GM20000 (cell line): ENCODE measurements at places on chromosomes 1 and 21.

DNA sequence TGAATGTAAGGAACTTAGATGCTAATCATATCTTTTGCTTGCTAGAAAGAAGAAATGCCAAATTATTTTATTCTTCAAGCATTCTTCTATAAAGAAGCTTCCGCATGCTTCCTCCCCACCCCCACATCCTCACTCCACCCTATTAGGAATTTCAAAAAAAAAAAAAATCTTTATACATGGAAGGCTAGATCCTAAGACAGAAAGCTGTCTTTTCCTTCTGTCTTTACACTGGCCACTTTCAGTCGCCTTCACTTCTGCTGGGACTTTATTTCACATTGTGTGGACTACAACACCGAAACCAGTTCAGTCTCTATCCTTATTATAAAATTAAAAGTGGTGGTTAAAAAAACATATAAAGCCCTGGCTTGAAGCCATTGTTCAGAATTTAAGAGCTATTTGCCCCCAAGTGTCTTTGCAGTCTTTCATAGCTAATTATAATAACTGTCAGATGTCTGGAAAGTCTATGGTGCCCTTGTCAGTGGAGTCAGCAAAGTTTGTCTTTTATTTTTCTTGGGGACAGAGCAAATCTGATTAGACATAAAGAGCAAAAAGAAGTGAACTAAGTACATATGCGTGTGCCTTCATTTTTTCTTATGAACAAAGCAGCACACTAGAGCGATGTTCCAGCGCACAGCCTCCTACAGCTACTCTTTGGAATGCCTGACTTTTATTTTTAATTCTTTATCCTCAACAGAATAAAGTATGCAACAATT is 297.7 kb downstream of the PTPRC start:
- DNase-seq = no peak

DNA sequence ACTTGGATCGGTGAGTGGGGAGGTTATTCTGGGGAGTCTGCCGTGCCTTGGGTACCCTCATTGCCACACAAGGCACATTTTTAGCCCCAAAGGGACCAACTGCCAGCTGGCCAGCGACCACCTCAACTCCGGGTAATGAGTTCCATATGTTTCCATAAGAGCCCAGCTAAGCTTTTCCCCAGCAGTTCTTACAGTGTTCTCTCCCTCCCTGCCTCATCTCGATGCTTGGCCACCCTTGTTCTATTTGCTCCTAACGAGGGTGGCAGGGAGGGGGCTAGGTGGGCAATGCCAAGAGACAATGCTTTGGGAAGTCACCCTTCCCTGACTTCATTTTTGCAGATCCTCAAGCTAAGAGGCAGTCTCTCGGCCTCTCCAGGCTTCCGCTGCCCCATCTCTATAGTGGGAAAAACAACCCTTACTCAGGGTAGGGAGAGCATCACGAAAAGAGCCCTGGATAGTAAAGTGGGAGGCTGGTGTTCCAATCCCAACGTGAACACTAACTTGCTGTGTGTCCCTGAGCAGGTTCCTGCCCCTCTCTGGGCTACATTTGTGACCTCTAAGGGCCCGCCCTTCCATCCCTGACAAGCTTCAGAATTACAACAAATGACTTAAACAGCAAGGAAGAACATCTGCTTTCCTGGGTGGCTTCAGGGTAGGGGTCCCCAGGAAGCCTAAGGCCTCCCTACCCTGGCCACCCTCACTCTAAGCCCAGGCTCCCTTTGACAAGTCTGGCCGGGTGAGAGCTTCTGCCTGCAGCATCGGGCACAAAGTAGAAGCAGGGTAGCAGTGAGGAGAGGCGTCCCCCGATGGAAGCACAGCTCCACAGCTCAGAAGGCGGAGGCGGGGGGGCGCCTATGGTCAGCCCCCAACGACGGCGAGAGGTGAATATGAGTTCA is 5.8 kb downstream of the ID3 start:
- DNase-seq = no peak

- no peak for DNase-seq
These were observed 24.8 kb upstream of the ZMYM4 start for GRCh38 chr1:35243691-35244090.

DNA sequence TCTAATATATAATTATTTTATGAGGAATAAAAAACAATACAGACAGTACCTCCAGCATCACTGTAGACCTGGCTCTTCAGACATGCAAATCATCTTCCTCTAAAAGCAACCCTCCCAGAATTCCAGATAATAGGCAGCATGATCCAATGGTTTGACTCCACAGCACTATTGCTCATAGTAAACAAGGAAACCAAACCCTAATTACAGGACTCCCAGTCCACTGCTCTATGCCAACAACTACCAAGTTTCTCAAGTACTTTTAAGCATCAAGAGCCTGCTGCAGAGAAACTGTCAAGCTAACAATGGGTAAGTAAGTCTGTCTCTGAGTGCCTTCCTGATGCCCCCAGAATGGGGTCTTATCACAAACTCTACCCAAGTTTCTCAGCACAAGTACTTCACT is 57.2 kb downstream of the EYA3 start:
- no peak for DNase-seq

- no peak for DNase-seq
These were observed 12.3 kb downstream of the SGIP1 start for GRCh38 chr1:66546047-66546810.
